Epithelial cell of prostate (primary cell): ENCODE measurements at places on chromosomes 6 and 20.

- DNase-seq, result no peak
Measured at GRCh38 chr6:113782636-113783035, 74.5 kb upstream of the MARCKS start.

- DNase-seq, result no peak
Measured at GRCh38 chr6:150925590-150925928, 60.1 kb downstream of the MTHFD1L start.

- DNase-seq, result no peak
Measured at GRCh38 chr6:115363379-115363778, 697.3 kb downstream of the FRK start.

DNA sequence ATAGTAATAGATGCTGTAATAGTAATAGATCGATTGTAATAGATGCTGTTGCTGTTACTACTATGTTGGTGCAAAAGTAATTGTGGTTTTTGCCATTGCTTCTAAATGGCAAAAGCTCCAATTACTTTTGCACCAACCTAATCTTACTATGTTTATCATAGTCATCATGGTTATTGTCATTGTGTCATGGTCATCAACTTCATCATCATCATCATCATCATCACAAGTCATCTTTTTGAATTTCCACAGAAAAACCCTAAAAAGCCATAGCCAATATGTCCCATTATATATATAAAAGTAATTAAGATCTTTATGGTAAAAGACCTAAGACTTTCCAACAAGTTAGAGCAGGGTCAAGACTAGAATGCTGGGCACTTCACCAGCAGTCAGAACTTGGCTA, 435.1 kb upstream of the MARCKS start:
- DNase-seq, result no peak

GRCh38 chr20:55540486-55540885, 464.8 kb downstream of the CBLN4 start:
- DNase-seq, result no peak

GRCh38 chr6:130676077-130676772, 151.0 kb upstream of the SMLR1 start:
- no peak for DNase-seq

GRCh38 chr6:95292011-95292410, 285.3 kb upstream of the MANEA start:
- no peak for DNase-seq

DNA sequence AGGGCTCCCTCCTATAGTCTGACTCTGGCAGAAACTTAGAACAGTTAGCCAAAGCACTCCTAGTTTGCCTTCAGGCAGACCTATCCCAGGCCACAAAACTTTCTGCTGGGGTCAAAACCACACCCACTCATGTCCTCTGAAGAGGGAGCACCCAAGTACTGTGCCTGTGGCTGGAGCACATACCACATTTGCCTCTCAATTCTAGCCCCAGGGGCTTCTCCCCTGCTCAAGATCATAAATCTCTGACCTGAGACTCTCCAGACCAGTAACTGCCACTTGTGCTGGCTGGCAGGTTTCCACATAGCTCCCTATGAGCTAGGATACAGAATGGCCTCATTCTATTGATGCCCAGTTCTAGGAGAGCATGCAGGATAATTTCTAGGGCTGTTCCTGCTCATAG, 781.0 kb downstream of the EYS start:
- DNase-seq, result no peak

DNA sequence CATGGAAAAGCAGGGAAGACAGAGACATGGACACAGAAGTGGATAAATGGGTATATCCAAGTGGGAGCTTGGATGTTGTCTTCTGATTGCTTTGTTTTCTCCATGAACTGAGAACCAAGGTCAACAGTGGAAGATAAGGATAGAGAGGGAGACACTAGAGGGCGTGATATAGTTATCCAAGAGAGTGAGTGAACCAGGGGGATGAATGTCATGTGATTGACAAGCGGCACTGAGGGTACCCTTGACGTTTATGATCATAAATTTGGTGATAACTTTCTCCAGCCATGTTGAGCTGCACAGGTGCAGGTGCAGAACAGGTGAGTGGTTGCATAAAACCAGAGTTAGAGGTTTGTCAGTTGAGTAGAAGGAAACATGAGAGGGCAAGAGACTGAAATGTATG, 20.7 kb downstream of the EBF4 start:
- DNase-seq, result no peak

GRCh38 chr6:73796881-73797280, 100.9 kb downstream of the CD109 start:
- no peak for DNase-seq

DNA sequence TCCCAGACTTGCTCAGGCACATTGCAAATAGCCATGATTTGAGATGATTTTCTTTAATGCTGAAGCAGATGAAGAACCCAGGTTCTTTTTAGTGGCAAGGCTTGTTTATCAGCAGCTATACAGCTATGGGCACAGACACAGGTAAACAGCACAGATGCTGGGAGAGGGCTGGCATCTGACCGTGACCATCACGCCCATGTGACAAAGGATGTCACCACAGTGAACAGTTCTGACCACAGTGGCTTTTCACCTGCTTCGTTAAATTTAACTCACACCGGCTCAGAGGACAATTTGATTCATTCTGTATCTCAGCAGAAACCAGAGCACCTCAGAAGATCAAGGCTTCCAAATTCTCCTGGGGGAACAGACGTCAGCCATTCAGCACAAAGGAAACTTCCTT, 142.6 kb downstream of the CDH26 start:
- DNase-seq, result no peak

DNA sequence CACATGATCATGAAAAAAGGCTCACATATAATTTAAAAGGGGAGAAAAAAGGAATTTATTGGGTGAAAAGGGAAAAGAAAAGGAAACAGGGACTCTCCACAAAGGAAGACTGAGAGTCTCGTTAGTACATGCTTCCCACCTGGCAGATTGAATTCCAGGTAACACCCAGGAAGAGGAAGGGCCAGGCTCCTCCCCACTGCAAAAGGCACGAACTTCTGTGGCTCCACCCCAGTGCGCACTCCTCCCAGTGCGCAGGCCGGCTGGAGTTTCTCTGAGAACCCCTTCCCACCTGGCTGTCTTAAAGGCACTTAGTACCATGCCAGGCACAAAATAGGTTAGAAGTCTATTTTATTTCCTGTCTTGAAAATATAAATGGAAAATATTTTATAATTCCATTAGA, 129.8 kb downstream of the COL12A1 start:
- DNase-seq, result no peak

- no peak for DNase-seq
Measured at GRCh38 chr6:157892363-157892877, 69.4 kb downstream of the SNX9 start.

- no peak for DNase-seq
Measured at GRCh38 chr6:13331516-13332348, 3.4 kb upstream of the TBC1D7 start.

GRCh38 chr6:105892577-105893262, 193.4 kb upstream of the PRDM1 start:
- no peak for DNase-seq

DNA sequence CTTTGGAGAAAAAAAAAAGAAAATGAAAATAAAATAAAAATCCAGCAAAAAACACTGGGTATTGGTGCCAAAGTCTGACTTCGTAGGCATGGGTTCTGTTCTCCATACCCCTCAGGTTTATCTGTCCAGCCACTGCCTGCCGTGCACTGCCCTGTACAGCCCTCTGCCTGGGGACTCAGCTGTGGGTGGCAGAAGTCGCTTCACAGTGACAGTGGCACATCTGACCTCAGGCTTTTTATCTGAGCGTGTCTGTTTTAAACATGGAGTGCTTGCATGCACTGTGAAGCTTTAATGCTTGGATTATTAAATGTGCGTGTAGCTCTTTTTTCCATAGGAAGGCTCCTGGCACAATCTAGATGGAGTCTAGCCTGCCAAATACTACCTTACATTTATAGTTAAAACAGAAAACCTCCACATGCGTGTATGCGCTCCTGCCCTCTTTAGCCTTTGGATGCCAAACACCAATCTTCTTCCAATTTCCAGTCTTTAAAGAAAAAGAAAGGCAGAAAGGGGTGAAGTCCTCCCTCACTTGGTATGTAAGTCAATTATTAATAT, 375.5 kb downstream of the UTRN start:
- no peak for DNase-seq

DNA sequence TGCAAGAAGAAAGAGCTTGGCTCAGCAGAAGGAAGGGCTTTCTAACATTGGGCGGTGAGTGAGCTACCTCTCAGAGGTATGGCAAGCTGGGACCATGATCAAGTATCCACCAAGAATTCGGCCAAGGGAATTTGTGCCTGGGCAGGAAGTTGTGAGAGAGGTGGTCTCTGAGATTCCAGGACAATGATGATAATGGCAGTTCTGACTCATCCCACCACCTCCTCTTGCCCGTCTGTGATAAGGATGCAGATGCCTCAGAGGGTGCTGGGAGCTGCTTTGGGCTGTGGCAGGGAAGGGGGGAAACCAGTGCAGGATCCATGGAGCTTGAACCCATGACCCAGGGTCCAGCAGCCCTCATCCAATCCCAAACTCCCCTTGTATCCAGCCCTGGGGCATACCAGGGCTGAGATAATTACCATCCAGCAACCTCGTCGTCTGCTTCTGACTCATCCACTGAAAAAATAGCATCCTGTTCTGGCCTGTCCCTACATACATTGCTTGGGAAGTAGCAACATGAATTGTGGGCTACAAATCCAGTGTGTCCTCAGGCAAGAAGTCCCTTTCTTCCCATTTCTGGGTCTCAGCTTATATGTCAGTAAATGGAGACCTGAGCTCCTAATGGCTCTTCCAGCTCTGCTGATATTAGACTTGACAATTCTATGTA, 5.9 kb downstream of the TGM6 start:
- peak; percentile 78 for DNase-seq

GRCh38 chr6:132388291-132388690, 13.0 kb downstream of the MOXD1 start:
- DNase-seq, result no peak

GRCh38 chr6:137951064-137951597, 84.1 kb downstream of the TNFAIP3 start:
- DNase-seq, result no peak

GRCh38 chr20:50038574-50038991, 55.8 kb downstream of the SNAI1 start:
- no peak for DNase-seq

DNA sequence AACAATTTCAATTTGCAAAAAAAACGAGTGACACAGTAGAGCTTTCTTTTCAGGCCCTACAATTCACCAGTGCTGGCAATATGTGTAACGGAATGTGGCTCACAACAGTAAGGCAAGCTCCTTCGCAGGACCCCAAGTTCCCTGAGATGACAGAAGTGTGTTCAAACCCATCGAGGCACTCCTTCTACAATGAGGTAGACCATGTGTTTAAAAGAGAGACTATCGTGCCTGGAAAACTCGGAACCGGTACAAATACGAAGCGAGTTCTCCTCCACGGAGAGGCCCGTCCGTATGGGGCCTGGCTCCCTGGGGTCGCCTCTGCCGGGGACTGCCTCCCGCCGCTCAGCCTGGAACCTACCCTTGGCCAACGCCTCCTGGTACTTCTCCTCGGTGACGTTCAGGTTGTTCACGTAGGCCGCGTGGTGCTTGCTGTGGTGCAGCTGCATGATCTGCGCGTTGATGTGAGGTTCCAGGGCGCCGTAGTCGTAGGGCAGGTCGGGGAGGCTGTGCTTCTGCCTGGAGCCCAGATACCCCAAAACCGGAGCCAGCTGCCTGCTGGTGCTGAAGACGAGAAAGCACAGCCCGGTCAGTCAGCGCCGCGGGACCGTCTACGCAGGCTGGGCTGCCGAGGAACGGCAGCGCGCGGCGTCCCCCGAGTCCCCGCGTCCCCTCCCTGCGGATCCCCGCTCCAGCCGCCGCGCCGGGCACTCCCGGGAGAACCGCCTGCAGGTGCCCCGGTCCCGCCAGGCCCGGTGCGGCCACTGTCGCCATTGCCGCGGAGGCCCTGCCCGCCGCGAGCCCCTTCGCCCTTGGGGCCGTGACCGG, 526 bp downstream of the SOD2 start:
- no peak for DNase-seq

DNA sequence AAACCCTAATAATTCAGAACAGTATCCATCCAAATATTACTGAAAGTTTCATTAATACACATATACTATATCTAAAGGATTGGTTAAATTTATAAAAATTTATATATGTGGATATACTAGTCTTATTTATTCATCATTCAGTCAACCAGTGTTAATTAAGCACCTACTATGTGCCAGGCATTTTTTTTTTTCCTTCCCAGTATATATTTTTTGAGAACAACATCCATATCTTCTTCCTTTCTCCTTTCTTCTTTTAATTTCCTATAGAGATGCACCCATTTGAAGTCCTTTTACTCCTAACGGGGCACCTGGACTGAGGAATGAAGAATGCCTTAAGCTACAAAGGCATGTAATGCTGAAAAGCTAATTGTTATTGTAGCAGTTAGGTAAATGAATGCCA, 72.8 kb downstream of the SESN1 start:
- no peak for DNase-seq
